ENCODE measurements at places on chromosomes 12 and 14. TPM values are rescaled to one million over a fixed set of nuclear protein-coding genes. Genes with fewer than 3 reads are reported as not detected.

DNA sequence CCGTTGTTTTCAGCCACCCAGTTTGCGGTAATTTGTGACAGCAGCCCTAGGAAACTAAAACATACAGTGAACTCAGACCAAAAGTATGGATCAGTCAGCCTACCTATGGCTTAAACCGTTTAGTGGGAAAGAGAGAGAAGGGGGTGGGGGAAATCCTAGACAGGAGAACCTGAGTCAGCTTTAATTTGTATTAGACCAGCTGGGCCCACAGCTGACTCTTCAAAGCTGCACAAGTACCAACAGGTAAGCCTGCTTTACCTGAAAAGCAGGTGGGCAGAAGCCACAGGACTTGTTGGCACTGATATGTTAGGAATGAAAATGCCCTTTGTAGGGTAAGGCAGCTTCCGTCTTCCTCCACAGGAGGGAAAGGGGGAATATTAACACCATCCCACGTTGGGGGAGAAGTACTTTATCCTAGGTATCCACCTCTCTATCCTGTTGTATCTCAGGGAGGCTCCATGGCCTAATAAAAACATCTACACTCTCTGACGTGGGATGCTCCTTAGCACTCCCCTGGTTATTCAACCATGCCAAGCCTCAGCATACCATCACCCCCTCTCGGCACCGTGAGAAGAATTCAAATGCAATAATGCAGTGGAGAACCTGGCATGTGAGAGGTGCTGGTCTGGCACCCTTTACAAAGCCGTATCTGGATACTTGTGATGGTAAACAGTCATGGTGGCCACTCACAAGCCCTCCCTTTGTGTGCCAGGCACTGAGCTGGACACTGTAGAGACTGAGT lies 70.3 kb downstream of the STON2 start:
- DNase-seq, result no peak

ACOT4 gene
- 1.5 TPM for total RNA-seq

GRCh38 chr14:63725786-63726460 lies 1.9 kb downstream of the SGPP1 start:
- no peak for DNase-seq

DNA sequence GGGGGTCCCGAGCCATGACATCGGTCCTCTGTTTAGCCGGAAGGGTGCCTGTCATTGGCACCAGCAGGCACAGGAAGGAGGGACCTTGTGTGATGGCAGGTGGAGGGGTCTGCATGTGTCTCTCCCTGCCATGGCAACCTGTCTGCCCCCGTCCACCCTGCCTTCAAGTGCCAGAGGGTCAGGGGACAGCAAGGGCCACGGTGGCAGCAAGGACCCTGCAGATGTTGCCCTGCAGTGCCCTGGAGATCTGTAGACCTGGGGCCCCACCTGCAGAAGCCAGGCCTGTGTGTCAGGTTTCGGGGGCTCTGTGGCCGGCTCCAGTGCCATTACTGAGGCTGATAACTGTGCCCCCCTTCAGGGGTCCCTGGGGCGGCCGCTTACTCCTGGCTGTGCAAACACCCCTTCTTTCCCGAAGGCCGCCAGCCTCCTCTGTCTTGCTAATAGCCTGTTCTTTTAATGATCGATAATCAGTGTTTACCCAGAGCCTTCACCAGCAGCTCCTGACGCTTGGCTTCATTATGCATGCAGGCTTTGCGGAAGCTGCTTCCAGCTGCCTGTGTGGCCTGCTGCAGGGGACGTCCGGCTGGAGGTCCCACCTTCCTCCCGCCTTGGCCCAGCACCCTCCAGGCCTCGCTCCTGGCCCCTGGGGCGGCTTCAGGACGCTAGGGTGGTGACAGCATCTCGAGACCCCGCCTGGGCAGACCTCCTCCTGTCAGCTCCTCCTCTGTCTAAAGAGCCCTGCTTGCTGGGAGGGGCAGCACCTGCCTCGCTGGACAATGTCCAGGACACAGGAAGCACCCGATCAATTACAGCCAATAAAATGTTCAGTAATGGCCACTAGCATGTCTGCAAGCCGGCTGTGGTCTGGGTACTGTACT lies 153.0 kb downstream of the KIF26A start:
- no peak for DNase-seq

RPL36AL gene
- total RNA-seq, result 185 TPM

DNA sequence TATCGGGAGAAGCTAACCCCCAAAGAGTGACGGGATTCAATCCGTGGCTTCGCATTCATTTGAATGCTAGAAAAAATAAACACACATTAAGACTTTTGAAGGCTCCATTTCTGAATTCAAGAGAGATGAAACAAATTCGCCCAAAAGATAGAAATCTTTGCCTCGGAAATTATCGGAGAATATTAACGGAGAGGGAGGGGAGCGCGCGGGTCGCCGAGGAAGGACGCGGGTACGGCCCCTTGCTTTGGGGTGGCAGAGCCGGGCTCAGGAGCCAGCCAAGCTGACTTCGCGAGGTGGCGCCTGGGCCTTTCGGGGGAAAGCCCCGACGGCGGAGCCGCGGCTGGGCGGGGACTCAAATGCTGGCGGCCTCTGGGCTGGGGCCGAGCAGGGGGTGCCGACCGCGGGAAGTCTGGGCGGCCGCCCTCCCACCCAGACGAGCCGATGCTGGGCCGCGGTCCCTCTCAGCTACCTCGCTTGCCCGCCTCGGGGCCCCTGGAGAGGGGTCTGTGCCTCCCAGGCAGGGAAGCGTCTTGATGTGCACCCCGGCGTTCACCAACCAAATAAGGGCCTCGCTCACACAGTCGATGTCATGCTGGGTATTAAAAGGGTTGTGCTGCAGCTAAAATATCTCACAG lies 14.7 kb downstream of the NKX2-1 start:
- DNase-seq, result no peak

DNA sequence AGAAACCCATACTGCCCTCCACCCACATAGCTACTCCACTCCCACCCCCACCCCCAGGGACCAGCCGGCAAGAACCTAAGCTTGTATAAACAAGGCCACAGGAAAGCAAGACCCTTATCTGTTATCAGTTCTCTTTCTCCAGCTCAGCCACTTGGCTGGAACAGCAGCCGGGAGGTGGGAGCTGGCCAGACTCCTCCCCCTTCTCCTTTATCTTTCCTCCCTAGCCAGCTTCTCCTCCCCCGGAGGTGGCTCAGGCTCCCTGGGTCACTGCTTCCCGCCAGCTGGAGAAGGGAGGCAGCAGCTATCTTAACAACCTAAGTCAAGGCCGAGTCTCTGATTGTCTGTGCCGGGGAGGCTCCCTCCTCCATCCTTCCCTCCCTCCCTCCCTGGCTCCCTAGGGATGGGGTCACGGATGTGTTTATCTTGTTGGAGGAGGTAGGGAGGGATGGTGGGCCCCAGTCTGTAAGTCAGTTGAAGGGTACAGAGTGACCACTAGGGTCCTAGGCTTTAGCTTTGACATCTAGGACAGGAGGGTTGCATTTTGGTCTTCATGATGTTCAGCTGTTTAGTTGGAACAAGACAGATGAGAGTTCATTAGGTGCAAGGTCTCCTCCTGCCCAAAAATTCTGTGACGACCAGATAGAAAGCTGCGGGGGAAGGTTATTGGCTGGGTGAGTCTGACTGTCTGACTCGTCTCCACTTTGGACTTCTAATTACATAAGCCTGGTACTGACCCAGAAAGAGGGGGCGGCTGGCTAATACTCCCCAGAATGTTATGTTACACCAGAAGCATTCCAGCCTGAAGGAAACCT lies 29.7 kb downstream of the ZFP36L1 start:
- DNase-seq, result peak; percentile 95

FOXG1 gene
- not detected for total RNA-seq
